Stimulated activated CD8-positive, alpha-beta memory T cell treated with anti-CD3 and anti-CD28 coated beads, Interleukin-7, amount 100 ng/mL, for 48 hours (primary cell): ENCODE measurements at places on chromosomes 2 and 18.

DNA sequence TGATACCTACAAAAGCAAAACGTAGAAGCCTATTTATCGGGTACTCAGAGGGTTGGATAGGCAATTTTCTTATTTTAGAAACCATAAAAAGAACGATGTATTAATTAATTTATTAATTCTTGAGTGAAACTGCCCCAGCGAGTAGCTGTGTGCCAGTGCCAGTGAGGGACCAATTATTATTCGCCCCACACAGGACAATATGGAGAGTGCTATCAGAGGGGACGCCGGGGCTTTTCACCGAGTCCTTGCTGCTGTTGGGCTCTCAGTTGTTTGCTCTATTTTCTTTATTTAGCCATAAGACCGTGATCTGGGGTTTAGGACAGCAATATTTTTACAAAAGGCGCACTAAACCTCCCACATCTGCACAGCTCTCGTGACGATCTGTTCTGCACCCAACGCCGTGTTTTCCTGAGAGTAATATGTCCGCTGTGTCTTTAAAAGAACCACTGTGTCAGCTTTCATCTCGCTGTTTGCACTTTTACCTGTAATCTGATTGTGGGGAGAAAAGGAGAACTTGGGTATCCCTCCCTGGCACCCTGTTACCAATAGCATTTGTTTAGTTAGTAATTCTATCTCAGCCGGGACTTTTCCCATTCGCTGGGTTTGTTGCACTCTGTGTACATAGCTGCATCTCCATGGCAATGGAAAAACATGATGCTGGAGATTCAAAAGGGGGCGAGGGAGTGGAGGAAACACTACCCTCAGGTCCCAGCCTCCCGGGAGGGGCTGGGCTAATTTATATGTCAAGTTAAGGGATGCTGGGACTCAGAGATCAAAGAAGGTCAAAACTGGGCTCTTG is 30.1 kb upstream of the ZNF516 start:
- no peak for DNase-seq

DNA sequence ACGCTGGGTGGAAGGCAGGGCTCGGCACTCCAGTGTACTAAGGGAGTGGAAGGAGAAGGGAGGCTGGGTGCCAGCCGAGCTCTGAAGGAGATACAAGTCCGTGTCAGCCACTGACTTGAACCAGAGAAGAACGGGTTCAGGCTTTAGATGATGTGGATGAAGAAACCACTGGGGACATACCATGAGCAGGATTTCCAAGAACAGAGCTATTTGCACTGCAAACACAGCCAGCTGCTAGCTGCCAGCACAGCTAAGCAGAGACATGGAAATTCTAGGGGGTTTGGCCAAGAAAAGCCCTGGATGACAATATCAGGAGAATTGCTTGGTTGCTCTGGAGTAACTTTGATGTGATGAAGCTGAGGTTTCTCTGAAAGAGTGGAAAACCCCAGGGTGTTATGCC is 5.2 kb downstream of the CD207 start:
- DNase-seq = no peak

- DNase-seq = no peak
Observed at GRCh38 chr2:203905656-203906055, 30.9 kb upstream of the ICOS start.

- DNase-seq = no peak
Observed at GRCh38 chr2:218293715-218294429, 1.6 kb upstream of the TMBIM1 start.

DNA sequence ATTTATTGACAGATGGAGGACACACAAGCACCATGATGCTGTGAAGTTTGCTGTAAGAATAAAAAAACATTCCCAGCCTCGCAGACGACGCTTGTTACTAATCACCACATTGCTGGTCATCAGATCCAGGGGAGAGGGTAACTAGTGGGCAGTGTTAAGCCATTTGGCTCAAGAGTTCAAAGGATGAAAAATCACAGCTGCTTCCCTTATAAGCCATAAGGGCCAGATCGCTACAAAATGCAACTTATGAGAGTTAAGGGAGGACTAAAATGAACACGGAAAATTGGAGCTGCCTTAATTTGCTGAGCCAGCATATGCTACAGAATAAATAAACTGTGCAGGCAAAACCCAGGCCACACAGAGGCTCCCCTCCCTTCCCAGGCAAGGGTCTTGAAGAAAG is 522.6 kb downstream of the TDRD15 start:
- no peak for DNase-seq

- no peak for DNase-seq
Observed at GRCh38 chr2:72602711-72603110, 223.1 kb downstream of the EXOC6B start.

GRCh38 chr18:48782381-48782861 is 168.3 kb downstream of the SMAD7 start:
- DNase-seq = no peak

DNA sequence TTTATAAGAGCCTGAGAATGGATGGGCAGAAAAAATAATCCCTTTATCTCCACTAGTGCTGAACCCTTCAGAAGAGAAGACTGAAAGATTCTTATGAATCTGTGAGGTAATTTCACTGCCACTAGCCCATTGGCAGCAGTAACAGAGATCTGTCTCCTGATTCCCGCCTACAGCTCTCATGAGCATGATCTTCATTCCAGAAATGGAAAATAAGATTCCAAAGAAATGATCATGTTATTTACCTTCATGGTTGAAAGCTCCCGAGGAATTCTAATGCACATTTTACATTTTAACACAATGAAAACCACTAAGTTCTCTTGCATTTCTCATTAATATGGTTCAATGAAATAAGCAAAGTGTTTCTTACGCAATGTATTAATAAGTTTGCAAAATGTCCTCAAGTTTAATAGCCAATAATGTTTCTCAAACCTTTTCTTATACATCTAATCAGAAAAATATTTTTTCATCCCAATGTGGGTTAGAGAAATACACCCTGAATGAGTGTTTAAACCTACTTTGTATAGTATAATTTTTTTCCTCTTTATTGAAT is 905.6 kb downstream of the TMEM182 start:
- no peak for DNase-seq

GRCh38 chr2:108889907-108890306 is 99.1 kb downstream of the EDAR start:
- DNase-seq = no peak

- DNase-seq = no peak
Observed at GRCh38 chr2:74205596-74205995, 7.2 kb downstream of the MTHFD2 start.

- DNase-seq = no peak
Observed at GRCh38 chr2:149357058-149357457, 26.7 kb downstream of the LYPD6 start.
